ENCODE measurements at places on chromosomes 3 and 15. TPM values are rescaled to one million over a fixed set of nuclear protein-coding genes. Genes with fewer than 3 reads are reported as not detected.
A peak's percentile ranks its signal among the peaks of the same experiment; 100 is the strongest.

Gene CHRNA5
- not detected for total RNA-seq

Gene GABRR3
- not detected for total RNA-seq

Gene HTD2
- total RNA-seq = 0.99 TPM

Gene PPP1R14D
- total RNA-seq = not detected

Gene STAB1
- 50.4 TPM for total RNA-seq

Gene CTXN2
- total RNA-seq = 0.52 TPM

Gene GNAT1
- total RNA-seq = not detected

Gene GOLGA6B
- not detected for total RNA-seq

Gene STX19
- 0.66 TPM for total RNA-seq

Gene MYLK
- 36.6 TPM for total RNA-seq

GRCh38 chr3:189301479-189301878 is 129.7 kb downstream of the TPRG1 start:
- H3K36me3 ChIP-seq = no peaks in the 10 kb centered on the region
- peaks cover 15% of the 10 kb centered on the region for H3K4me1 ChIP-seq
- DNase-seq = no peak
- H3K27ac ChIP-seq = no peak overlapping the region

- H3K27me3 ChIP-seq = no peaks in the 10 kb centered on the region
- no peak for DNase-seq
- H3K36me3 ChIP-seq = peaks cover 7% of the 10 kb centered on the region
- no peaks in the 10 kb centered on the region for H3K4me1 ChIP-seq
- no peak within 1 kb of the TSS for H3K4me3 ChIP-seq
Measured at GRCh38 chr3:52225452-52226228, at the start of gene TLR9. Gene TLR9, minus strand, starts transcription at chr3:52225645. Its CDS starts 116 bp downstream, at chr3:52225529.

DNA sequence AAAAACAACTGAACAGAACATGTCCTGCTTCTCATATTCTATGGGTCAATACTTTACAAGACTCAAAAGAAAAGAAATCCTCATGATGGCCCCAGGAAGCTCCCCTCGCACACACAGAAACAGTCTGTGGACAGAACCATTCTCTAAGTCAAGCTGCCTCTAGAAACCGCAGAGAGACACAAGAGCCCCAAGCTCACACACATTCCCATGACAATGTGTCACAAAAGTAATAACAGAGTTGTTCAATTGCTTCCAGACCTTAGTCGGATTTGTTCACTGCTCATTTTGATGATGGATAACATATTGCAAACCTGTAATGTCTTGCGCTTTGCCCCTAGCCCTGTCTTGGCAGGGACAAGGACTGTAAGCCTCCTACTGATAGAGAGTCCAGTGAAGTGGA is 60.9 kb downstream of the UMPS start:
- H3K27ac ChIP-seq = no peak overlapping the region
- H3K27me3 ChIP-seq = no peaks in the 10 kb centered on the region
- no peak overlapping the region for H3K4me3 ChIP-seq

- no peak overlapping the region for H3K4me3 ChIP-seq
- H3K27me3 ChIP-seq = no peaks in the 10 kb centered on the region
- no peaks in the 10 kb centered on the region for H3K36me3 ChIP-seq
- DNase-seq = no peak
- peaks cover 15% of the 10 kb centered on the region for H3K4me1 ChIP-seq
Measured at GRCh38 chr15:101003706-101004105, 84.5 kb downstream of the LRRK1 start.

- no peaks in the 10 kb centered on the region for H3K36me3 ChIP-seq
- no peaks in the 10 kb centered on the region for H3K27me3 ChIP-seq
- no peak overlapping the region for H3K4me3 ChIP-seq
- no peak overlapping the region for H3K27ac ChIP-seq
- no peak for DNase-seq
Measured at GRCh38 chr3:151863611-151864010, 9.8 kb upstream of the SUCNR1 start.

DNA sequence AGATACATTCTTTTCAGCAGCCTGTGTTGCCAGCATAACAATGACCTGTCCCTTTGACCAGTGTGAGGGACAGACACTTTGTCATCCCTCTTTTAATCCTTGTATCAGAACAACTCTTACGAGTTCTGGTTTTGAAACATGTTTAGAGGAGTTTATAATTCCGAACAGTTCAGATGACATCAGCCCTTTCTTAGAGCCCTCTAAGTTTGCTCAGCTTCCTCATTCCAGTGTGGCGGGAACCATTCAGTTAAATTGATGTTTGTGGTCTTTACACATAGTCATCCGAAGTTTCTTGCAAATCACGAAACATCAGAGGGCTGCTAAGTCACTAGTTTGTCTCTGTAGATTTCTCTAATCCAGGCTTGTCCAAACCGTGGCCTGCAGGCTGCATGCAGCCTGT is 102.5 kb downstream of the AKAP13 start:
- no peaks in the 10 kb centered on the region for H3K27me3 ChIP-seq
- no peak overlapping the region for H3K4me3 ChIP-seq
- H3K27ac ChIP-seq = peak overlapping the region; percentile 58
- H3K36me3 ChIP-seq = no peaks in the 10 kb centered on the region
- peak; percentile 19 for DNase-seq
- peaks cover 10% of the 10 kb centered on the region for H3K4me1 ChIP-seq

GRCh38 chr3:183287301-183287971 is 34.4 kb downstream of the B3GNT5 start:
- peak overlapping the region; percentile 73 for H3K27ac ChIP-seq
- H3K4me3 ChIP-seq = no peak overlapping the region
- no peaks in the 10 kb centered on the region for H3K36me3 ChIP-seq
- H3K27me3 ChIP-seq = no peaks in the 10 kb centered on the region
- no peak for DNase-seq

DNA sequence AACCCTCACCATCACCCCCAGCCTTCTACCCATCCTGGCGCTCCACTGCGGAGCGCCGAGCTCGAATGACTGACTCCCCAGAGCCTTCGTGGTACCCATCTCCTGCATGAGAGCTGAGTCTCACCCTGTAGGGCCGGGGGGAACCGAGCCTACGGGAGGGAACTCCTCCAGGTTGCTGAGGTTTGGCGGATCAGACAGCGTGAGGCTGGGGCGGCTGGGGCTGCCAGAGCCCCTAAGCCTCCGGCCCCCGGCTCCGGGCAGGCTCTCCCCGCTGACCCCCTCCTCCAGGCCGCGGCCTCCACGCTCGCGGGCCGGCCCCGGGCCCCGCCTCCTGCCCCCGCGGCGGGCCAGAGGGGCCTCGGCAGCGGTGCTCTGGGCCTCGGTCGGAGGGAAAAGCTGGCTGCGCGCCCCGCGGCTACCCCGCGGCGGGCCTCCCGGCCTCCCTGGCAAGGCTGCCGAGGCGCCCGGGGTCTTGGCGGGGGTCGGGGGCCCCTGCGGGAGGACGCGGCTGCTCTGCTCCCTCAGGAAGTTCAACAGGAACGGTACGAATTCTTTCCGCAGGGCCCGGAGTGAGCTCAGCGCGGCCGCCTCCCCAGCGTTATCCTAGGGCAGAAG is 643 bp downstream of the CDAN1 start:
- peak overlapping the region; percentile 66 for H3K4me3 ChIP-seq
- H3K36me3 ChIP-seq = peaks cover 12% of the 10 kb centered on the region
- DNase-seq = no peak
- peak overlapping the region; percentile 86 for H3K27ac ChIP-seq
- H3K4me1 ChIP-seq = peaks cover 30% of the 10 kb centered on the region

DNA sequence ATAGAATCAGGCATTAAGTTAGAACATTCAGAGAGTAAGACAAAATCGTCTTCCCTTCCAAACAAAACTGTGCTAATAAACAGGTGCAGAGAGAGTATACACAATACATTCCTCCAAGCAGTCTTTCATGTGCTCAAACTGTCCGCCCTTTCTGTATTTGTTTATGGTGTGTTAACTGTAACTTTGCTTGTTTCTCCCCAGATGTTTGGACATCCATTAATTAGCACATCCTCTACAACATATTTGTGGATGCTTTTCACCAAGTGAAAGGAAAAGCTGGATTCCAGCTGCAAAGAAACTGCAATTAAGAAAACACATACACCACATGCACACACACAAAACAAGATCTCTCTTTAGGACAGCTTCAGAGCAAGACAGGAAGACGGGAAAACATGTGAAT is 912.6 kb downstream of the NTRK3 start:
- no peaks in the 10 kb centered on the region for H3K27me3 ChIP-seq
- H3K4me1 ChIP-seq = no peaks in the 10 kb centered on the region
- no peak for DNase-seq
- H3K36me3 ChIP-seq = no peaks in the 10 kb centered on the region
- no peak overlapping the region for H3K4me3 ChIP-seq

- no peak for DNase-seq
- no peaks in the 10 kb centered on the region for H3K27me3 ChIP-seq
- H3K4me1 ChIP-seq = peaks cover 31% of the 10 kb centered on the region
- H3K27ac ChIP-seq = no peak overlapping the region
Measured at GRCh38 chr3:97765336-97765735, 778 bp downstream of the ARL6 start.

GRCh38 chr15:62099094-62099601 is 32.4 kb downstream of the C2CD4A start:
- DNase-seq = peak; percentile 38
- H3K36me3 ChIP-seq = no peaks in the 10 kb centered on the region
- peaks cover 12% of the 10 kb centered on the region for H3K4me1 ChIP-seq
- H3K4me3 ChIP-seq = no peak overlapping the region

DNA sequence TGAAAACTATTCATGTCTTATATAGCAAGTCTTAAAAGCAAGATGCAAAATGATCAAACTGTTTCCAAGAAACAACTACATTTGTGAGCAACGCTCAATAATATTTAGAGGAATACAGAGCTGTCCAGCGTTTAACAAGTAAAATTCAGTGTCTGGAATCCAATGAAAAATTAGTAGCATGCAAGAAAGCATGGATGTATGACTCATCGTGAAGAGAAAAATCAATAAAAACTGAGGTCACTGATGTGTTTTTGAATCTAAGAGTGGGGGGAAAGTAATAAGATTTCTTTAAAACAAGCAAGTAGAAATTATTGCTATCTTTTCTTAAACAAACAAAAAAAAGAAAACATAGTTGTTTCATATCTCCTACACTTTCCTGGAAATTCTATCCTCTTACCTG is 600.3 kb upstream of the GOLIM4 start:
- H3K36me3 ChIP-seq = no peaks in the 10 kb centered on the region
- H3K27ac ChIP-seq = no peak overlapping the region
- no peak for DNase-seq
- no peak overlapping the region for H3K4me3 ChIP-seq

- no peak for DNase-seq
- no peaks in the 10 kb centered on the region for H3K4me1 ChIP-seq
- no peaks in the 10 kb centered on the region for H3K27me3 ChIP-seq
- H3K36me3 ChIP-seq = no peaks in the 10 kb centered on the region
Measured at GRCh38 chr15:98067339-98067738, 106.8 kb downstream of the ARRDC4 start.

- H3K4me1 ChIP-seq = peaks cover 14% of the 10 kb centered on the region
- H3K4me3 ChIP-seq = no peak overlapping the region
- no peaks in the 10 kb centered on the region for H3K27me3 ChIP-seq
- H3K27ac ChIP-seq = no peak overlapping the region
- H3K36me3 ChIP-seq = no peaks in the 10 kb centered on the region
Measured at GRCh38 chr15:33964665-33965040, 3.6 kb upstream of the CHRM5 start.

GRCh38 chr15:101428758-101429157 is 60.7 kb downstream of the PCSK6 start:
- H3K27me3 ChIP-seq = no peaks in the 10 kb centered on the region
- no peak overlapping the region for H3K27ac ChIP-seq
- DNase-seq = no peak
- H3K4me1 ChIP-seq = no peaks in the 10 kb centered on the region

GRCh38 chr3:73234354-73235014 is 173.0 kb downstream of the EBLN2 start:
- H3K4me1 ChIP-seq = no peaks in the 10 kb centered on the region
- DNase-seq = no peak
- H3K36me3 ChIP-seq = no peaks in the 10 kb centered on the region

GRCh38 chr15:73800662-73801345 is 47.7 kb upstream of the INSYN1 start:
- H3K27ac ChIP-seq = no peak overlapping the region
- no peaks in the 10 kb centered on the region for H3K36me3 ChIP-seq
- no peaks in the 10 kb centered on the region for H3K27me3 ChIP-seq
- no peak overlapping the region for H3K4me3 ChIP-seq

DNA sequence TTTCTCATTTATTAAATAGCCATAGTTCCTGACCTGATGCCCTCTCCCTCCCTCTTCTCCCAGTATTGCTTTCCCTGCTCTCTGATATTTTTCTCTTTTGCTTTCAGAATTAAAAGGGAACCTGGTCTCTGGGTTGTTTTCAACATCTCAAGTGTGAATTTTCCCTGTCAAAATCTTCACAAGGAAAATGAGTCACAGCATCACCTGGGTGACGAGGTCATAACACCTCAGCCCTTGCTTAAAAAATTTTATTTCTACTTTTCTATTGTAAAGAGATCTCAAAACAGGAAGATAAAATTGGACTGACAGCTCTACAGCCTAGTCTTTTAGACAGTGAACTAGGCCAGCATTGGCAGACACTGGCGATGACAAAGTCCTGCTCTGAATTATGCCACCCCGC is 40.1 kb downstream of the GAP43 start:
- no peaks in the 10 kb centered on the region for H3K36me3 ChIP-seq
- no peak overlapping the region for H3K4me3 ChIP-seq
- no peak overlapping the region for H3K27ac ChIP-seq
- H3K27me3 ChIP-seq = no peaks in the 10 kb centered on the region
- DNase-seq = no peak
- peaks cover 5% of the 10 kb centered on the region for H3K4me1 ChIP-seq

DNA sequence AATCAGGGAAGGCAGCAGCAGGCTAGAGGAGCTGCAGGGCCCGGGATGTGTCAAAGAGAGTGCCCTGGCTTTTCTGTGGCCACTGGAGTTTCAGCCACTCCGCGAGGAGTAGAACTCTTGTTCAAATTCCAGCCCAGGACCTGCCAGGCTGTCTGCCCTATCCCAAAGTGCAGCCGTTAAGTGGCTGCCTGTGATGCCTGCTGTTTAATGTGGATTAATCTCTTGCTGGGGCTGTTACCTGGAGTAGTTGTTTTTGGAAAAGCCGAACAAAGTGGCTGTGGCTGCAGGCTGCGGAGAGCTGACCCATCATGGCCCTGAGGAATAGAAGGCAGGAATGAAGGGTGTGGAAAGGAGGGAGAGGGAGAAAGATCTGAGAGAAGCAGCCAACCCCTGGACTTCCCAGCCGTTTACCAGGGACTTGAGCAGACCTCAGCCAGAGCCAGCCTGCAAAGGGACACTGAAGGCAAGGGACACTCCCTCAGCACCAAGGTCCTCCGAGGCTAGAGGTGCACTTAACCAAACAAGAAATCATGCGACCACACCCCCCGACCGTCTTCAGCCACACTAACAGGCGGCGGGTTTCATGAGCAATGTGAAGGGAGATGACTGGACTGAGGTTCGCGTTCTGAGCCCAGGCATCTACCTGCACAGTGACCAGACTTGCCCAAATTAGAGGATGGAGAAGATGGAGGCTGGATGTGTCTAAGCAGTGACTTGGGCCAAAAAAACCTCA is 4.7 kb downstream of the CDAN1 start:
- no peak for DNase-seq
- peaks cover 13% of the 10 kb centered on the region for H3K36me3 ChIP-seq
- H3K27ac ChIP-seq = no peak overlapping the region
- H3K4me3 ChIP-seq = no peak overlapping the region
- H3K4me1 ChIP-seq = peaks cover 22% of the 10 kb centered on the region
- no peaks in the 10 kb centered on the region for H3K27me3 ChIP-seq

GRCh38 chr3:21704796-21705195 is 46.2 kb downstream of the ZNF385D start:
- DNase-seq = no peak
- H3K4me1 ChIP-seq = no peaks in the 10 kb centered on the region
- H3K36me3 ChIP-seq = no peaks in the 10 kb centered on the region
- no peak overlapping the region for H3K27ac ChIP-seq

All from body of pancreas (tissue), 4 donors.